ENCODE measurements at places on chromosomes 3 and 15.

- DNase-seq: no peak
Measured at GRCh38 chr15:60835974-60836373, 357.0 kb upstream of the ICE2 start.

DNA sequence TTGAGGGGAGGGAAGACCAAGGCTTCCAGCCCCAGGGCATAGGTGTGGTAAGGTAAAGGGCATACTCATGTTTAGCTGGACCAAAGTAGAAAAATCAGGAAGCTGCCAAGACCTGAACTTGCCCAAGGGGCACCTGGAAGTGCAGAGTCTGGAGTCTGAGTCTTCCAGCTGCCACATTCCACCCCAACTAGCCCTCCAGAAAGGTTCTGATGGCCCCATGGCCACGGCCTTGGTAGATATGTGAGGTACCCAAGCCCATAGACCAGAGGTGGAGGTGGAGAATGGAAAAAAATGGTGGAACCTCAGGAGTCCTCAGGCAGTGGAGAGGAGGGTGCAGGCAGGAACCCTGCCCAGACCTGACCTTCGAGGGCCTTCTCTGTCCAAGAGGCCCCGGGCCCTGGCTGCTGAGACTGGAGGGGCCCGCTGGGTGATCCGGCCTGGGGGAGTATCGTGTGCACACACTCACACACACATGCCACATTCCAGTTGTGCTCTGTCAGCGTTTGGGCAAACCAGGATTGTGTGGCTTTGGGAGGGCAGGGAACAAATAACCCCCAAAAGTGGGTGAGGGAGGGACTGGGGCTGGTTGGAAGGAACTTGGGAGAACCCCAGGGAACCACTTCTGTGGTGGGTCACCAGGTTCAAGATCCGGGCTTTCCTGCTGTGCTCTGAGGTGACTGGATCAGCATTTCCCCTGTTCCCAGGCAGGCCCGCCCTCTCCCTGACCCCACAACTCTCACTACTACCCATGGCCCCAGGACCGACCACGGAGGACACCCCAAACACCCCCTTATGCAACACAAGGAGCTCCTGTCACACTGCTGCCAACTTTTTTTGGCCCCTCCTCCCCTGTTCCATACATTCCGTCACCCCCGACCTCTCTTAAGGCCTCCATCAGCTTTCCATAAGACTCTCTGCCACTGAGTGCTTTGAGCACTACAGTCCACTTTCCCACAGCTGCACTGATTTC, 11.6 kb downstream of the MYL3 start:
- no peak for DNase-seq

GRCh38 chr3:179036626-179037300, 34.8 kb downstream of the ZMAT3 start:
- no peak for DNase-seq

DNA sequence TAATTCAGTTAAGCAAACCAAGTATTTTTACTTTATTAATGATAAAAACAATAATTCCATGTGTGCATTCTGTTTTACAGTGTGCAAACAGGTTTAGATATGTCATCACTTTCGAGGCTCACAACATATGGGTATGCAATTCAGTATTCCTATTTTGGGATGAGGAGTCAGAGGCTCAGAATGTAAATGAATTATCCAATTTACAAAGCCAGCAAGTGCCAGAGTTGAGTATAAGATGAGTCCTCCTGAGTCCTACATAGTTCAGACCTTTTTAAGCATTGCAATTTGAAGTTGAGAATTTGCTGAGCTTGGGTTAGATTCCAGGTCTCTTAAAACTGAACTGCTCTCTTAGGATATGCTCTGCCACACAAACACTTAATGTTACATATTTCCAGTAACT, 424.2 kb upstream of the ROBO2 start:
- DNase-seq: no peak

- DNase-seq: no peak
Measured at GRCh38 chr15:52301265-52301847, 5.8 kb upstream of the MYO5C start.

DNA sequence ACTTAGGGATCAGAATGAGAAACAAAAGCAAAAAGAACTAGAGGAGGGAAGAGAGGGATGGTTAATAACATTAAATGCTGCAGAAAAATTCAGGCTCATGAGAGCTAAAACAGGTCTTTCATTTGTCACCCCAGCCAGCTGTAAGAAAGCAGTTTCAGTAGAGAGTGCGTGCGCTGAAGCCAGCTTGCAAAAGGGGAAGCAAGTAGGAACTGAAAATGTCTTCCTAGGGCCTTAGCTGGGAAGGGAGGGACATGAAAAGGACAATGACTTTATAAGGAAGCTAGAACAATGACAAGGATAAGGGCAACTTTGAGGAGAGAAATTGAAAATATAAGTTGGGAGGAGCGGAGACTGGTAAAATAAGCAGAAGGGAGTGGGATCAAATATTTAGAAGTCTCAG, 3.1 kb downstream of the CIAO2A start:
- no peak for DNase-seq

DNA sequence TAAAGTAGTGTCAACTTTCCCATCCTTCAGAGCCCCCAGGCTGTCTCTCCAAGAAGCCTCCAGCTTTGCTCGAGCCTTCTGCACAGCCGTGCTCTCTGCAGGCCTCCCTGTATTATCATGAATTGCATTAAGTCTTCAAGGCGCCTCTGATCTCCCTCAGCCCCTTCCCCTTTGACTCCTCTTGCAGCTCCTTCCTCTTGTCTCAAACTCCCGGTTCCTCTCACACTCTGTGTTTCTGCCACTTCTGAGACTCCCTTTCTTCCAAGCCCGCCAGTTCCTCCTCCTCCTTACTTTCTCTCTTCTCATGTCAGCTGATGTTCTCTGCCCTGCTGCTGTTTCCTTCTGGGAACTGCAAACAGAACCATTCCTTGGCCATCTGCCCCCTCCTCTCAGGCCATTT, 418.8 kb downstream of the EPHB1 start:
- no peak for DNase-seq

DNA sequence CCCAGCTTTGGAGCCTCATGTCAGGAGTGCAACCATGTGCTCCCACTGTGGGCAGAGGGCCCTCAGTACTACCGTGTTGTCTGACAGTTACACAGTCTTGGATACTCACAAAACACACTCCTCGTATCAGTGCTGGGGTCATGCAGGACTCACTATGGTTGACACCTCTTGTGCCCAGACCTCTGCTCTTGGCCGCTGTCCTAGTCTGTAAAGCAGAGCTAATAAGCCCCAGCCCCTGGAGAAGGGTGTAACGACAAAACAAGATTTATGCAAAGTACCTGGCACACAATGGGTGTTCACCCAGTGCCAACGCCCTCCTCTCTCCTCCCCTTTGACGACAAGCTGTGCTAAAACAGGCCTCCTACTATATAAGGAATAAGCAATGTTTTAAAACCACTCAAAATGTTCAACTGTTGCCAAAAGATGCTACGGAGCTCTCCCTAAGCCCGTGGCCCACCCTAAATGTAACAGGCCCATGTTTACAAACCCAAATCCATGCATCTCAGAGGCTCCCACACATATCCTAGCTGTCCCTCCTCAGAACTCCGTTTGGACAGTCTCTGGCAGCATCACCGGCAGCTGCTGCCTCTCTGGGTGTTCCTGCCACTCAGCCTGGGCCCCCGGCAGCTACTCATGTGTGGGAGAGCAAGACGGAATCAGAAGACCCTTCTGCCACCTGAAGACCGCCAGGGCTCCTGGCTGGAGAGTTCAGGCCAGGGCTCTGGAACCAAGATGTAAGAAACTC, 65.8 kb downstream of the MRPL46 start:
- no peak for DNase-seq
